ENCODE measurements at places on chromosomes 4 and X.
A peak's percentile ranks its signal among the peaks of the same experiment; 100 is the strongest.

DNA sequence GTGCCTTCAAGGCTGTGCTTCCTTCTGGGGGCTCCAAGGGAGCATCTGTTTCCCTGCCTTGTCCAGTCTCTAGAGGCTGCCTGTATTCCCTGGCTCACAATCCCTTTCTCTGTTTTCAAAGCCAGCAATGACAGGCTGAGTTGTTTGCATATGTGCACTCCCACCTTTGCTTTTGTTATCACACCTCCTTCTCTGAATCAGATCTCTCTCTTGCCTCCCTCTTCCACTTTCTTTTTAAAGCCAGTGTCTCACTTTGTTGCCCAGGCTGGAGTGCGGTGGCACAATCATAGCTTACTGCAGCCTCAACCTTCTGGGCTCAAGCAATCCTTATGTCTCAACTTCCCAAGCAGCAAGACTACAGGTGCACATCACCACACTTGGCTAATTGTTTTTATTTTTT, 37.1 kb upstream of the LEF1 start:
- DNase-seq: no peak

DNA sequence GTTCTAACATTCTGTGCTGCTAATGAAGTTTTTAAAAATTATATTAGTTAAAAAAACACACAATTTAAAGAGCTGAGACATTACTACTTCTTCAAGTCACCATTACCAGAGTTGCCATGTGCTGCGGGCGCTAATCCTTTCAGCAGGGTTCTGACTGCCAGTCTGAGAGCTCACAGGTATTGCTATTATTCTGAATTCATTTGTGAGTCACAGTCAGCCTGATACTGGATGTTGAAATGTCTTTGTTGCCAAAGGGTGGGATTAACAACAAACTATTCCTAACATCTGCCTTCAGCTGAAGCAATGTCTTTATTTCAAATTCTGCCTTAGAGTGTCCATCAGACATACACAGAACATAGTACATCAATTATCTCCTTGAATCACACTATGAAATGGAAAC, 197.1 kb upstream of the FGF13 start:
- no peak for DNase-seq

- no peak for DNase-seq
These were observed 1.0 kb downstream of the PNMA3 start for GRCh38 chrX:153057281-153057680.

- DNase-seq: peak; percentile 27
These were observed 49.5 kb downstream of the PHEX start for GRCh38 chrX:22081475-22082092.

- no peak for DNase-seq
These were observed 26.5 kb upstream of the PSAPL1 start for GRCh38 chr4:7461230-7461629.

DNA sequence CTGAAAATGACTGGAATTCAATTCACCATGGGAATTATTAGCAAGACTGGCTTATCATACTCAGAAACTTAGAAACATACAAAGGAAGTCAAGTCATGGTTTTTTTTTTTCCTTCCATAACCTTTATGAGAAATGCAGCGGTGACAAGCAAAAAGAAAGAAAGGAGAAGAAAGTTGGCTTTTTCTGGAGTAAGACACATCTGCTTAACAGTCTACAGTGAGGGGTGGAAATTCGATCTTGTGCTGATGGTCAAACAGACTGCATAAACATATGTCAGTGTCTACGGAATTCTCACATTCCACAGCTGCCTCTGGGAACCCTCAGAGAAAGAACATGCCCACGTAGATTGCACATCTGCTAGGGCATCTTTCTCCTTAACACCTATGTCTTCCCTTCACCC, 54.6 kb downstream of the PROM1 start:
- no peak for DNase-seq

DNA sequence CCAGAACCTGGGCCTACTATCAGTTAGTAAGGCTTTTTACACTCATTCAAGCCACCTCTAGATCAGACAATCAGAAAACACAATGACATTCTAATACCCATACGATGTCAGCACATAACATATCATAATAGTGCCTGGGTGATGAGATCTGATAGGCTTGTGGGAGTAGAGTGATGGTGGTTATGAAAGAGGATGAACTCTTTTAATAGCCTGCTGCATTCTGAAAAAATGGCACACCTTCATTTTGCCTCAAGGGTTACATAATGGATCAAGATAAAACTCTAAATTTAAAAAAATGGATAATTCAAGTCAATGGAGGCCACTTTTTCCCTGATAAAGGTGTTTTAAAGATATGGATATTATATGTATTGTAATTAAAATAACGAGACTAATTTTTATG, 215.6 kb downstream of the MAML3 start:
- no peak for DNase-seq

All from T-helper 2 cell (primary cell).